ENCODE measurements at places on chromosomes 11 and 22. TPM values are rescaled to one million over a fixed set of nuclear protein-coding genes. Genes with fewer than 3 reads are reported as not detected.

- no peaks in the 10 kb centered on the region for H3K27me3 ChIP-seq
- peaks cover 3% of the 10 kb centered on the region for H3K4me1 ChIP-seq
- H3K27ac ChIP-seq, result no peak overlapping the region
- DNase-seq, result no peak
- H3K36me3 ChIP-seq, result no peaks in the 10 kb centered on the region
Measured at GRCh38 chr11:130474637-130475400, 26.4 kb downstream of the ADAMTS15 start.

Gene OR6T1
- not detected for total RNA-seq

DNA sequence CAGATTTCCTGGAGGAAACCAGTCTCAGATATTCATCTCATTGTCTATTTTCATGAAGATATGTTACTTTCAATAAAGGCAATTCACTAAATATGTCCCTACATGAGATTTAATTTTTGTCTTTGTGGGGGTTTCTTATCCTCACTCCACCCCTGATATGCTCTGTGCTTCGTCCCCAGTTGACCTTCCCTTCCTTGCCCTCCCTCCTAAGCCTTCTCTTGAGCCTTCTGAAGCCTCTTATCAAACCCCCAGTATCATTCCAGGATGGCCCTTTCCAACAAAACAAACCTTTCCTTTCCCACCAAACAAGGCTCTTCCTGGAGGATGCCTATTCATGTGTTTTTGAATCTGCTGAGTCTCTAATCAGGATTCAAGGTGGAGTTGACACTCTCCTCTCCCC lies 44.8 kb downstream of the CSNK2A3 start:
- H3K36me3 ChIP-seq, result no peaks in the 10 kb centered on the region
- H3K4me1 ChIP-seq, result peaks cover 7% of the 10 kb centered on the region
- DNase-seq, result no peak
- H3K27me3 ChIP-seq, result no peaks in the 10 kb centered on the region
- no peak overlapping the region for H3K4me3 ChIP-seq

DNA sequence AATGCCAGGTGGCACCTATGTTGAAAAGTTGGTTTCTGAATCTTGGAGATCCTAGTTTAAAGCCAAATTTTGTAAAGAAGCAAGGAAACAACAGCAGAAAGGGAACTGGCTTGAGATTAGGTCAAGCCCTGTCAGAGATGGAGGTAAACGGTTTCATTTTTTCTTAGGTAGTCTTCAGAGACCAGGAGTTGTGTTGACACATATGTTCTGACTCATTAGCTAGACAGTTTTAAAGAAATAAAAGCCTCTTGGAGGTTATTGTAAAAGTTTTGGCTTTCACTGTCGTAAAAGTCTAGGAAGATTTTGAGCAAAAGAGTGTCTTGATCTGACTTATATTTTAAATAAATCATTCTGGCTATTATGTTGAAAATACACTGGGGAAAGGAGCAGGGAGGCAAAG lies 151.5 kb upstream of the CTSC start:
- no peak overlapping the region for H3K4me3 ChIP-seq
- no peaks in the 10 kb centered on the region for H3K36me3 ChIP-seq
- no peaks in the 10 kb centered on the region for H3K27me3 ChIP-seq

Gene PKP3
- total RNA-seq, result 21.4 TPM

GRCh38 chr22:39995393-39996252 lies 869 bp downstream of the FAM83F start:
- peaks cover 6% of the 10 kb centered on the region for H3K36me3 ChIP-seq
- H3K4me1 ChIP-seq, result peaks cover 56% of the 10 kb centered on the region
- peak overlapping the region; percentile 78 for H3K4me3 ChIP-seq
- DNase-seq, result no peak
- peaks cover 17% of the 10 kb centered on the region for H3K27me3 ChIP-seq

DNA sequence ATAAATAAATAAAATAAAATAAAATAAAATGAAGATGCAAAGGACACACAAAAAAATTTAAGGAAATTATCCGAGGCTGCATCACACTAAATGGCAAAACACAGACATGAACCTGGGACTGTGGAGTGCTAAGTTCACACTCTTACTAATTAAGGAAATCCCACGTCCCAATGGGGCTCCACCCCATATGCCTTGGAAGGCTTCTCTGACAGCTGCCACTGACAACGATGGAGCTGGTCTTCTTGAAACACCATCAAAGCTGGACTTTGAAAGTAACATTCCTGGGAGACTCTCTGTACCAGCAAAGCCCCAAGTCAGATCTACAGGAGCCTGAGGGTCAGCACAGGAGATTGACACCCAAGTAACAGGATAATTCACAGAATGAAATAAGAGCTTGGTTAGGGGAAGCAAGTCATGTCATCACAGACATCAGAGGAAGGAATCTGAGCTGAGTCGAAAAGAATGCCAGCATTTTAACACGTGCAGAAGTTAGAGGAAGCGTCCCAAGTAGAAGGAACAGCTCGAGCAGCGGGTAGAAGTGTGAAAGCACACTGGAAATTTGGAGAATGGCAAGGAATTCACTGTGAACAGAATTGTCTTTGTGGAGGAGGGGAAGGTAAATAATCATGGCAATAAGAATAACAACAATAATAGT lies 13.8 kb downstream of the TPST2 start:
- peaks cover 81% of the 10 kb centered on the region for H3K4me1 ChIP-seq
- DNase-seq, result no peak
- no peak overlapping the region for H3K4me3 ChIP-seq
- H3K36me3 ChIP-seq, result peaks cover 17% of the 10 kb centered on the region
- no peaks in the 10 kb centered on the region for H3K27me3 ChIP-seq

DNA sequence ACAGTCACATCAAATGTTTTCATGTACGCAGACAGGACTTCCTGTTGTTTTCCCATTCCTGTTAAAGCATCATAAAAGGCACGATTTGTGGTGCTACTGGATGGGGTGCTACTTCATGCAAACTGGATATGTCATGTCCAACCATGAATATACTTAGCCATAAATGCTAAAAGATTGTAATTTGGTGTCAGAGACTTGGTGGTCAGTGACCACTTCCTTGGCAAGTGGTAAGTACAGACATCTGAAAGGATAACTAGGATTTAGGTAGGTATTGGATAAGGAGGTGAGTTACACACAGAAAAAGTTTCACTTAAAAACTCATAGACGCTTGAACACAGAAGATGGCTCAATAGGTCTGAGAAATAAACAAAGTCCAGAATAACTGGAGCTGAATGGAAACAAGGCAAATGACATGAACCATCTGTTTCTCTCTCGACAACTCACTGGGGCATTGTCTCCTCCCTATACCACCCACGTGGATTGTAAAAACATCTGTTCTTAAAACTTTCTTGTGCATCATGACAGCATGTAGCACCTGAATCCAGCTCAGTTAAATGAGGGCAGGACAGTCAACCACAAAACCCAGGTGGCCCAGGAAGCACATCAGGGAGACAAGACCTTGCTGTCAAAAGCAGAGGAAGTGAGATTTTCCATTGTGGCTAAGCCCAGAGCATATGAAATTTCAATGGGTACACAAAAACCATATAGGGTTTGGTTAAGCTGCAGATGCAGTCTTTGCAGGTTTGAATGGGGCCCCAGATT lies 22.1 kb upstream of the IGLL5 start:
- H3K4me3 ChIP-seq, result no peak overlapping the region
- DNase-seq, result no peak
- peaks cover 93% of the 10 kb centered on the region for H3K27me3 ChIP-seq
- no peaks in the 10 kb centered on the region for H3K36me3 ChIP-seq
- no peaks in the 10 kb centered on the region for H3K4me1 ChIP-seq

Measured in WTC11 (cell line).